ENCODE measurements at places on chromosomes 16 and 17.
A peak's percentile ranks its signal among the peaks of the same experiment; 100 is the strongest.

- no peak for DNase-seq
These were observed 5.9 kb upstream of the C16orf87 start for GRCh38 chr16:46836534-46837530.

GRCh38 chr17:69223809-69224208 lies 4.8 kb downstream of the ABCA10 start:
- no peak for DNase-seq

- peak; percentile 62 for DNase-seq
These were observed 5.9 kb downstream of the LITAFD start for GRCh38 chr16:8887952-8888560.

- no peak for DNase-seq
These were observed 225.0 kb downstream of the XYLT1 start for GRCh38 chr16:17245776-17246175.

GRCh38 chr16:55622930-55623561 lies 32.7 kb upstream of the SLC6A2 start:
- peak; percentile 72 for DNase-seq

- DNase-seq, result no peak
These were observed 8.9 kb upstream of the AXIN1 start for GRCh38 chr16:361341-361871.

DNA sequence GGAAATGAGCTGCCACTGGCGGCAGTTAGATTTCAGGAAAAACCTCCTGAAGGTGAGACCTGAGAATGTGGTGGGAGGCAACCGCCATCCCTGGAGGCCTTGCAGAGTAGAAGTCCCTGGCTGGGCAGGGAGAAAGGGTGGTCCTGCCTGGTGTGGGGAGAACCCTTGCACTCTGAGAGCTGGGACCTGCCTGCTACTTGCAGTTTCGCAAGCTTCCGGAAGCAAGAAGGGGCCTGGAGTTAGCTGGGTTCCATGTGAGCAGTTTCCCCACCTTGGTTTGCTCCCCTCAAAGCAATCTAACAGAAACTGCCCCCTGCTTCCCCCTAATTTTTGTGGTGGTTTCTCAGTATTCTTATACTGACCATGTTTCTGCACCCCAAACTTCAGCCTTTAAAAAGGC lies 6.5 kb downstream of the ZNF629 start:
- no peak for DNase-seq

DNA sequence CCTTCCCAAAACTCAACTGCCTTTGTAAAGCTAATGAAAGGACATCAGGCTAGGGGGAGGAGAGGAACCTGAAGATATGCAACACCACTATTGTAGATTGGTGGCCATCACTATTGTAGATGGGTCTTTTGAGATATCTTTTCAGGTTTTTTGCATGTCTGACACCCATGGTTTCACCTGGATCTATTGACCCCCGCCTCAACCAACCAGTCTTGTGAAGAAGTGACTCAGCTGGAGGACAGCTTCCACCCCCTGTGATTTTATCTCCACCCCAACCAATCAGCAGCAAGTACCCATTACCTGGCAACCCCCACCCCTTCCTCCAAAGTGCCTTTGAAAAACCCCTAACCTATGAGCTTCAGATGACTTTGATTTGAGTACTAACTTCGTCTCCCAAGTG lies 382.6 kb upstream of the GOT2 start:
- no peak for DNase-seq

- no peak for DNase-seq
These were observed 47.4 kb downstream of the PLXDC1 start for GRCh38 chr17:39104046-39104445.

DNA sequence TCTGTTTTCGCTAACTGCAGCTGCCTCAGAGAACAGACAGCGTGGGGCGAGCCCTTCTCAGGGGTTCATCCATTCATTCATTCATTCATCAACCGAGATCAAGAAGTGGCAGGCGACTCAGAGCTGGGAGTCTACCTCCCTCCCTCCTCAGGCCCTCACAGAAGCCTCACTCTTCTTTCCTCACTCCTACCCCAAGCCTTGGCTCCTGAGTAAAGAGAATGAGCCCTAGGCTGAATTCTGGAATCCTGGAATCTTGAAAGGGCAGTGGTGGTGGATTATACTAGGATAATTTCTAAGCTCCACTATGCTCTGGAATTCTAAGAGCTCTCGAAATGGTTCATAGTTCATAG lies 2.3 kb upstream of the DLX3 start:
- DNase-seq, result no peak

- no peak for DNase-seq
These were observed 229.2 kb downstream of the STX8 start for GRCh38 chr17:9346296-9346926.

DNA sequence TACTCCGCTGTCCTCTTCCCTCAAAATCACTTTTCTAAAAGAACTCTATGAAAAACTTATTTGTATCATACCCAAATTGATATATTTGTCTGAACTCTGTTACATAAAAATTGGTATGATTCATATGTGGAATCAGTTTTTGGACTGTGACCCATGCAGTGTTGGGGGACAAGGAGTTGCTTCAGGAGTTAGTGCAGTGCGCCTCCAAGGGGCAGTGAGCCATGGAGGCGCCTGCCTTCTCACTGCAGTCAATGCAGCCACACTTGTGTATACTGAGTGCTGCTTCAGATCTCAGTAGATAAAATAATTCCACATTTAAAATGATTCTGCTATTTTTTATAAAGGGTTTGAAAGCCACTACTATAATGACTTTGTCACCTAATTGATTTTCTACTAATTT lies 32.5 kb downstream of the DGKE start:
- no peak for DNase-seq

GRCh38 chr17:21124086-21124485 lies 2.7 kb upstream of the DHRS7B start:
- peak; percentile 9 for DNase-seq

GRCh38 chr17:64500862-64501765 lies 4.3 kb upstream of the POLG2 start:
- no peak for DNase-seq

- DNase-seq, result no peak
These were observed 108.9 kb downstream of the CDH13 start for GRCh38 chr16:82735673-82736091.

- no peak for DNase-seq
These were observed 140.6 kb downstream of the IRF8 start for GRCh38 chr16:86039606-86040005.

DNA sequence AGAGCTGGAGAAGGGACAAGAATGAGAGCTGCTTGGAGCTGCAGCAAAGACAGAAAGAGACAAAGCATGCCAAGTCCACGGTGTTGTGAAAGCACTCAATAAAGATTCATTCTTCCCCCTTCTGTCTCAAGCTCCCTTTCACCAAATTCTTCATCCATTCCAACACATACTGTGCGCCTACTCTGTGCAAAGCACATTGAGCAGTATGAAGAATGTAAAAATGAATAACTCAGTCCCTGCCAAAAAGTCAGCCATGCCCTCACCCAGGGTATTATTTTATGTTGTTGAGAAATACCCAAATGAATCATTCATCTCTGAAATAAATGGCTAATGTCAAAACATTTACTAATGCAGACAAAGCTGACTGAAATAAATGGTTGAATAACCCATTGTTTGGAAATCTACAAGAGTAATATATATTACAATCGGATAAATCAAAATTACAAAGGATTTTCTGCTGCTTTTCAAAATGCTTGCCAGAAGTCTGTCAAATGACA lies 282.9 kb upstream of the IRX5 start:
- no peak for DNase-seq

DNA sequence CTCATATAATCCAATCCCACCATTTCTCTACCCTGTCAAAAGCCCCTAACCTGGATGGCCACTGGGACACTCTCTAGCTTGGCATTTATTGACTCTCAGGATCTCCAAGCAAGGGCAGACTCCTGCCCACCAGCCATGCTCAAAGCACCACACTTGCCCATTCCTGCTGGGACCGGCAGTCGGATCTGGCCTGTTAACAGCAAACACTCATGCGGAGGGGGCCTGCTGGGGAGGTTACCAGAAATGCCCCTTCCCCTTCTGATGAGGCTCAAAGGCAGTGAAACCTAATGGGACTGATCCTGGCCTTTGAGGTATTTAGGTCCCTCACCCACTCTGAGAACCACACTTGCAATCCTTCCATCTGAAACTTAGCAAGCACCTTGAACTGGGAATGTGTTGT lies 6.5 kb upstream of the CCL1 start:
- DNase-seq, result no peak

DNA sequence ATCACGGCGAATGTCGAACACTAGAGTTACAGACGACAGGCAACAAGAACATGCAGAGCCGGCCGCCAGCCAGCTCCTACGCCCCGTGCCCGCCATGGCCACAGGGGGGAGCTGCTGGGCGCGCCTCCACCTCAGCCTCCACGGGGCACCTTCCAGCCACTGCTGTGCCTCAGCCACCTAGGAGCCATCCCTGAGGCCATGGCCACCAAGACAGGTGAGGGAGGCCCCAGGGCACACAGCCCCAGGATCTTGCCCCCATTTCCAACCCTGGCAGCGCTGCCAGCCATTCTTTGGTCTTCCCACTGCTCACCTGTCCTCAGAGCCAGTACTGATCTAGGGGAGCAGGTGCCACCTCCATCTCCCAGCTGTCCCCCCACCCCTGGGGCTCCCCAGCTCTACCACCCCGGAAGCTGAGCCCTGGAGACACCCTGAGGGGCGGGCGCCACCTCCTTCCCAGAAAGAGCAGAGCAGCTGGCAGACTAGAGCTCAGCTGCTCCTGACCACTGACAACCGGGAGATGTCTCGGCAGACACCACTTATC lies 11.8 kb downstream of the GNPTG start:
- no peak for DNase-seq

DNA sequence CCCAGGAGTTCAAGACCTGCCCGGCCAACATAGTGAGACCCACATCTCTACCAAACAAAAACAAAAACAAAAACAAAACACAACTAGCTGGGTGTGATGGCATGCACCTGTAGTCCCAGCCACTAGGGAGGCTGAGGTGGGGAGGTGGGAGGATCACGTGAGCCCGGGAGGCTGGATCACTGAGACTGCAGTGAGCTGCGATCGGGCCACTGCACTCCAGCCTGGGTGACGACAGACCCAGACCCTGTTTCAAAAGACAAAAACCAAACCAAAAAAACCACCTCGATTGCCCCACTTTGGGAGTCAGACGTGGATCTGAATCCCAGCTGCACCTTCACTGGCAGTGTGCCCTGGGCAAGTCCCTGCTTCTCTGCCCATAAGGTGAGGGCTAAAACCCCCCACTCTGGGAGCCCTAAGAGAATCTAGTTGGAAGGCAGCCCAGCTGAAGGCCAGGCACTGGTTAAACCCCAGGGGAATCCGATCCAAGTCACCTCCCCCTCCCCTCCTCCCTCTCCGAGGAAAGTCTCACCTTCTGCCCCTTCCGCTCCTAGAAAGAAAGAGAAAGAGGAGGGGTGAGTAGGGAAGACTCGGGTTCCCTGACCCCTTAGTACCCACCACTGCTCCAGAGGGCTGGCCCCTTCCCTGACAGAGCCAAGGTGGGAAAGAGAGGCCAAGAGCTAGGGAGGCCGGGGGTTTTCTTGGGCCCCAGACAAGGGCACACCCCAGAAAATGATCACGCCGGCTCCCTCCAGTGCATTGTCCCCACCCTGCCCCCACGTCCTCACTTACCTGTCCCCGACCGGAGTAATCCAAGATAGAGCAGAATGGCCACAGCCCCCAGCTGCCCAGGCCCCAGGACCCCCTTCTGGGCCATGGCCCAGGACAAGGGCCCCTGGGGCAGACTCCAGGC lies 647 bp downstream of the PRSS8 start:
- no peak for DNase-seq

DNA sequence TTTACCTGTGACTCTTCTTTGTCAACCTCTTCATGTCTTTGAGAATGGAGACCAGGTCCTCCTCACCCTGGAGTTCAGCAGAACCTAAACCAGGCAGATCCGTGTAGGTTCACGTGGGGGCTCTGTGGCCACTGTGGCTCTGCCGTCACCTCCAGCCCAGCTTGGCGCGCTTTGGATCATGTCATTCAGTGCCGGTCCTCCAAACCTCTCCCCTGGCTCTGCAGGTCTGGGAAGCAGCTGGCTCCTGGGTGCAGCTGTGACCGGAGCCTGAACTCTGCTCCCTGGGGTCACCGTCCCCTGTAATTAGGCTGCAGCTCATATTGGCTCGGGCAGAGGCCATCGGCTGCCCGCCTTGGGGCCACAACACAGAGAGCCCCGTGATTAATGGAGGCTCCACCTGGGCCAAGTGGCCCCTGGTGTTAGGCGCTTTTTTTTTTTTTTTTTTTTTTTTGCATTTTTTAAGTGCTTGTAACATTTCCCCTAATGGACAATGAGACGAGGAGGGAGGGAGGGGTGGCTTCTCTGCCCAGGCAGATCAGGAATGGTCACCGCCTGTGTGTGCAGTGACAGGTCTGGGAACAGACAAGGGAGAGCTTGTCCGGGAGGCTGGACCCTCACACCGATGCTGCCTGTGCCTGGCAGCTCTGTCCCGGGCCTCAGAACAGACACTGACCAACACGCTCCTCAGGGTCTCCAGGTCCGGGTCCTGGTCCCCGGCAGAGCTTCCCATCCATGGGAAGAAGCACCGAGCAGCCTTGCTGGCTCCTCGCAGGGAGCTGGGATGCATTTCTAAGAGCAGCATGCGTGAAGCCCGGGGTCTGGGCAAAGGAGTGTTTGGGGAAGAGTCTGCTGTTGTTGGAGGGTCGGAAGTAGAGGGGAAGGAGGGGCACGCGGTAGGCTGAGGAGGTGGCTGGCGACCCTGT lies 247.9 kb downstream of the SEC14L1 start:
- DNase-seq, result no peak

DNA sequence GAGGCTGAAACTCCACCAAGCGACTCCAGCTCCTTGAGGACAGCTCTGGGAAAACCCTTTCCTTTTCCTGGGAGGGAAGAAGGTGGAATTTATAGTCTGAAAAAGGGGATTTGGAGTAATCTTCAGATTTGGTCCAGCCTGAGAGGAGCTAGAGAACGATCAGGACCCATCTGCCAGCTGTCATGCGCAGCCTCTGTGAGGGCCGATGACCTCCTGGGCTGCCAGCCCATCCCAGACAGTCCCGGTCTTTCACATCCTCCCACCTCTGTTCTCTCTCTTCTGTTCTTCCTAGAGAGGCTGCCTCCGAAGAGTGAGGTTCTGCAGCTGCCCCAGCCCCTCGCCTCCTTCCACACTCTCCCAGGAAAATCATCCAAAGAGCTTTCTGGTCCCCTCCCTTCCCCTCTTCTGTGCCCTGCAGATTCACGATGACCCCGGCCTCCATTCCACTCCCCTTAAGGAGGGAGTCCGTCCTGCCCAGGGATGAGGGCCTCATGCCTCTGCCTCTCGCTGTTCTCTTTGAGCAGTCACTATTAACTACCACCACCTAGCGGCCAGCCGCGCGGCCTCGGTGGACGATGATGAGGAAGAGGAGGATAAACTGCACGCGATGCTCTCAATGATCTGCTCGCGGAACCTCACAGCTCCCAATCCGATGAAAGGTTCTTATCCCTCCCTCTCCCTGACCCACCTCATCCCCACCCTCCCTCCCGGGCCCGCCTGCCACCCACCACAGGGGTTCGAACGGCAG lies 29.6 kb downstream of the SGSM2 start:
- no peak for DNase-seq

- DNase-seq, result peak; percentile 33
These were observed 30.4 kb downstream of the CFDP1 start for GRCh38 chr16:75402821-75403475.

Data from A172 (cell line).